ENCODE measurements at places on chromosomes 4 and X.
A peak's percentile ranks its signal among the peaks of the same experiment; 100 is the strongest.

GRCh38 chr4:15003891-15004738 lies 1.8 kb downstream of the CPEB2 start:
- no peak for DNase-seq

- DNase-seq, result no peak
Measured at GRCh38 chrX:147476008-147476407, 435.7 kb upstream of the FMR1 start.

DNA sequence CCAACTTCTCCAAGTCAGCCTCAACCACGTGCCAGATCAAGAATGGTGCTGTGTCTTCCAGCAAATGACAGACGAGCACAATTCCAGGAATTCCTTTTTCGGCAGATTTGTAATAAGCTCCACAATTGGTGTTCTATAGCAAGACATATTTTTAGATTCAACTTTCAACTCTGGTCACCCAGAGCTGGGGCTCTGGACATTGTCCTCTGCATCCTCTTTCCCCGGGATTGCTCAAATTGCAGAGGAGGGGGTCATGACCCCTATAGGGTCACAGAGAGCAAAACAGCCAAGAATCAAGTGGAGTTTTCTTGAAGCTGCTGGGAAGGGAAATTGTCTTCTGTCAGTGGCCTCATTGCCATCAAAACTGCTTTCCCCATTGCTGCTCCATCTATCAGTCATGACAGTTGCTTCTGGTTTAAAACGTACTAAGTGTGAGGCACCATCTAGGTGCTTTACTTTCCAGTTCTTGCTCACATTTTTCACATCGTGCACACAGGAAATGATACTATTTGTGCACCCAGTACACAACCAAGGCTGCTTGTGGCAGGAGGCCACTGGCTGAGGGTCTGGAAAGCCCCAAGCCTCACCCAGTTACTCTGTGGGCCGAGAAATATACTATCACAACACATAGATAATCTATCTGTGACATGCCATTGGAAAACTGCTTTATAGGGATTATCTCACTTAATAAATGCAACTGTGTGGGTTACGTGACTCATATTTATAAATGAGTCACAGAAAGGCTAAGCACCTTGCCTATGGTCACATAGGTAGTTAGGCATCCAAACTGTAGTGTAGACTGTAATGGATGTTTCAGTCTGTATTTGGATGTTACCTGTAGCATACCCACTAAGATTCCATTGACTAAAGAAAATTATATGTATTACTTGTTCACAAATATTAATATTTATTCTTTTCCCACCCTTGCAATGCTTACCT lies 91.7 kb upstream of the PHOX2B start:
- no peak for DNase-seq

- DNase-seq, result no peak
Measured at GRCh38 chr4:74531963-74532794, 87.2 kb downstream of the AREG start.

- peak; percentile 42 for DNase-seq
Measured at GRCh38 chrX:71532078-71532752, 689 bp upstream of the OGT start.

GRCh38 chr4:95835672-95836071 lies 4.2 kb upstream of the PDHA2 start:
- DNase-seq, result no peak

DNA sequence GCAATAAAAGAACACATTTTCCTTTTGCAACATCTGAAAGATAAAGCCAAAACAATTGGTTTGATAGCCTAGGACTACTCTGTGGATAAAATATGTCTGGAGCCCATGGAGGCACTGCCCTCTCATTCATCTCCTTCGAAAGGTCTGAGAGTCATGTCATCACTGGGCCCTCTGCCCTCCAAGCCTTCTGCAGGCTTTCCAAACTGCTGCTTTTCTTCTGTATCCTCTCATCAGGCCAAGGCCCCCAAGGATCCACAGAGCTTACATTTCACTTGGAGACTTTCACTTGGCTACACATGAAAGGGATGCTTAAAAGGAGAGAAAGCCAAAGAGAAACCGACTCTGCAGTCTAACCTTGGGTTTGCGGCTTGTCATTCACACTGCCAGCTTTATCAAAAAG lies 109.9 kb downstream of the SH3RF1 start:
- DNase-seq, result no peak

DNA sequence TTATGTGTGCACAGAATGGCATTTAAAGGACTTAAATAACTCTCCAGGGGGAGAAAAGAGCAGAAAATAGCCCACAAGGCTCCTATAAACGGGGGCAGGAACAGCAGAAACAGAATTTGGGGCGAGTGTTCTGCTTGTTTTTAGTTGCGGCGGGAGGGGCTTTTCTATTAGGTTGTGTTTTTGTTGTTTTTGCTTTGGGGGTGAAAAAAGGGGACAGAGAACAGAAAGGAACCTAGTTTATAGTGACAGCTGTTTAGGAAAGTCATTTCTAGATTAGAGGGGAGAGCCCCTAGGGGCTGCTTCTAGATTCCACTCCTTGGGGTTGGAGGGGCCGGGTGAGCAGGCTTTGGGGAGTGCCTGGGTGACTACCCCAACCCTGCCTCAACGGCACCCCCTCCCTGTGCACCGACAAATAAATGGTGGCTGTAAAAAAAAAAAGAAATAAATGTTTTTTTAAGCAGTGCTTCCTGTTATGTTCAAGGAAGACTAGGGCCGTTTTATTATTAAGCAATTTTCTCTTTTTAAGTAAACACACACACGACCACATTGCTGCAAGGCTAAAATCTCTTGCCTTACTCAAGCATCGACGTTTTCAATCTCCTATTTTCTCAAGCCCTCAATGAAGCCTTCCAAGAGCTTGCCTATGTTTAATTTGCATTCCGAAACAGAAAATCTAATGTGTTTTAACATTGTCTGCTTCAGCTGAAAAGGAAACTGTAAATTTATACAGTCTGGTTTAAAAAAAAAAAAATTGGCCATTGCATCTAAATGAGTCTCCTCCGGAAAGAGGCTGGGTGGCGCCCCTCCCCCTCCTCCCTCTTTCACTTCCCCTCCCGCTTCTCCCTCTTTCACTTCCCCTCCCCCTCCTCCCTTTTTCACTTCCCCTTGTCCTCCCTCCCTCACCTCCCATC lies 123.3 kb upstream of the TBL1X start:
- no peak for DNase-seq

GRCh38 chr4:31787701-31788100 lies 1067.5 kb downstream of the PCDH7 start:
- no peak for DNase-seq

- DNase-seq, result peak; percentile 8
Measured at GRCh38 chrX:48468693-48469691, 1.1 kb downstream of the SLC38A5 start.

GRCh38 chr4:89070041-89070440 lies 13.1 kb upstream of the FAM13A start:
- DNase-seq, result no peak

DNA sequence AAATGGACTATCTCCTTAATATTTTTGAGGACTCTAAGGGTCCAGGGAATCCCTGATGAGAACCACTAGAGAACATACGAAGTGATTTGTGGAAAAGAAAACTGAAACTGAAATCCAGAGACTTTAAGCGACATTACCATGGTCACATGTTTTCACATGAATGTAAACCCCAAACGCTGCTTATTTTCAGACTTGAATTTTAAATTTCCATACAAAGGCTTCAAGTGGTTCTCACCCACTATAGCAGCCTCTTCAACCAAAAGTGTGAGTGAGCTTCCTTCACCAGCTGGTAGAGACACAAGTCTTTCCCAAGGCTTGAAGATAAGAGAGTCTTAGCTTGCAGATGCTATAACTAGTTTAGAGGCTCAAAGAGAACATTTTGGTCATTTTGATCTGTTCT lies 232.7 kb downstream of the MGST2 start:
- DNase-seq, result no peak

DNA sequence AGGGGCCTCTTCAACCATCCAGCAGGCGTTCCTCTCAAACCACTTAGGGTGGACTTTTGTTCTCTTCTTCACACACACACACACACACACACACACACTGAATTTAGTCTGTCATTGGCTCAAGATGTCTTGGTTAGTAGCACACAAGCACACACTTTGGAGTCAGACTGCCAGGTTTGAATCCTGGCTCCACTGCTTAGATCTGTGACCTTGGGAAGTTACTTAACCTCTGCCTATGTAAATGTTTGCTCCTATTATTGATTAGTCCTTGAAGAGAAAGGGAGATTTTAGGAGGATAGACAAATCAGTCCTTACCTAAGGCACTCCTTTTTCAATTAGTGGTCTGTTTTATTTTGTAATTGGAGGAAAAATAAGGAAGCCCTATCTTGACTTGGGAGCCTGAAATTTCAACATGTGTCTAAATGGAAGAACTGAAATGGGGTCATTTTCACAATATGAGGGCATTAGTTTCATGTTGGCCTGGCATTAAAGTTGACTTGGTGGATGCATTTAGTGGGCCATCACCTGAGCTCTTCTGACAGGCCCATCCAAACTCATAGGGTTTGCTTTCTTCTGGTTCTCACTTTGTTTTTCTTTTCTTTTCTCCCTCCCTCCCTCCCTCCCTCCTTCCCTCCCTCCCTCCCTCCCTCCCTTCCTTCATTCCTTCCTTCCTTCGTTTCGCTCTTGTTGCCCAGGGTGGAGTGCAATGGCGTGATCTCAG lies 13.3 kb upstream of the TMEM131L start:
- DNase-seq, result no peak

GRCh38 chr4:42816189-42816879 lies 76.2 kb upstream of the GRXCR1 start:
- no peak for DNase-seq

- DNase-seq, result no peak
Measured at GRCh38 chr4:84697615-84698201, 114.8 kb downstream of the CDS1 start.

- no peak for DNase-seq
Measured at GRCh38 chr4:7295197-7295910, 103.0 kb downstream of the SORCS2 start.
